ENCODE measurements at places on chromosomes 16 and 17.

- no peak for DNase-seq
Observed at GRCh38 chr16:11016993-11017392, 72.6 kb downstream of the CLEC16A start.

GRCh38 chr17:77228241-77228752 is 87.5 kb downstream of the SEC14L1 start:
- DNase-seq, result no peak

GRCh38 chr16:23148166-23148512 is 1.1 kb downstream of the USP31 start:
- DNase-seq, result no peak

- DNase-seq, result no peak
Observed at GRCh38 chr17:39841134-39841683, 22.9 kb downstream of the IKZF3 start.

DNA sequence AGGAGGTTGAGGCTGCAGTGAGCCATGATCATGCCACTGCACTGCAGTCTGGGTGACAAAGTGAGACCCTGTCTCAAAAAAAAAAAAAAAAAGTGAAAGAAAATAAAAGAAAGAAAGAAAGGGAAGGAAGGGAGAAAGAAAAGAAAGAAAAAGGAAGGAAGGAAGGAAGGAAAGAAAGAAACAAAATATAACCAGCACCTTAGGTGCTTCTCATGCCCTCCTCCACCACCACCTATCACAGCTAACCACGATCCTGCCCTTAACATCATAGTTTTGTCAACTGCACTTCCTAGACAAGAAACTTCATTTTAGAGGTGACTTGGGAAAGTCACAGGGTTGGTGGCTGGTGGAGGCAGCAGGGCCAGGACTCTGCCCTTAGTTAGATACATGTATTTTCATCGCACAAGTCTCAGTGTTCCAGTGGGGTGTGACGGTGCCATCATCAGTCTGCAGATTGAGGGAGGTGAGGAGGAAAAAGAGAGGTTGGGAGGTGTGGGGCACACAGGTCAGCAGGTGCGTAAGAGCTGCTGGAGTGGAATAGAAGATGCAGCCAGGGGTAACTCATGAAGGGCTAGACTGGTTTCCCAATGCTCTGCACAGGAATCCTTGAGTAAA is 10.0 kb downstream of the SUPT4H1 start:
- no peak for DNase-seq

- DNase-seq, result no peak
Observed at GRCh38 chr16:58205276-58206036, 7.5 kb upstream of the CSNK2A2 start.

DNA sequence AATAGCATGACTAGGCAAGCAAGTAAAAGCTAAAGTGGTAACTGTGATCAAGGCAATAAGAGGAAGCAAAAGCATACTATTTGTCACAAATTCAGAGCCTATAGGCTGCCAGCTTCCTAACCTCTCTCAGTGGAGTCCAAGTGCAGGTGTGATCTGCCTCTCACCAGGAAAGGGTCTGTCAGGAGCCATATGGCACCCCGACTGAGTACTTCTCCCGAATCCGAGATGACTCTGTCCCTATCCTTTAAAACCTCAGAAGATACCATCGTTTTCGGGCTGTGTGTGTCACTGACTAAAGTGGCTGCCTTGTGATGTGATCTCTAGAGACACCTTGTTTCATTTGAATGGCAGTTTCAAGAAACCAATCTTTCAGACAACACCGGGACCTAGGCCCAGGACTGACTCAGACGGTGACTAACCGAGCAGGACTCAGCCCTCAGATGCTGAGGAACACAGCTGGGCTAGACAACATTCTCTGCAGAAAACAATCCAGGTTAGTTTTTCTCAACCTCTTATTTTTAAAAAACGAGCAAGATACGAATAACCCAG is 63.6 kb downstream of the SMG6 start:
- DNase-seq, result no peak
